ENCODE measurements at places on chromosomes 3 and 15. TPM values are rescaled to one million over a fixed set of nuclear protein-coding genes. Genes with fewer than 3 reads are reported as not detected.

The ADCY5 gene
- 29.8 TPM for total RNA-seq

The TMCO5A gene
- total RNA-seq = not detected

The ADAMTSL3 gene
- 17.1 TPM for total RNA-seq

The NKIRAS1 gene
- 45.7 TPM for total RNA-seq

The C3orf22 gene
- not detected for total RNA-seq

The TTC23 gene
- total RNA-seq = 5.3 TPM

The DRD3 gene
- 0.82 TPM for total RNA-seq

The CHRM5 gene
- 0.41 TPM for total RNA-seq

The NCK1 gene
- 38.3 TPM for total RNA-seq

The SCN11A gene
- under 0.01 TPM for total RNA-seq

The ULK3 gene
- 30.6 TPM for total RNA-seq

- no peak for DNase-seq
Observed at GRCh38 chr3:136755192-136755591, 3.0 kb upstream of the STAG1 start.

GRCh38 chr15:85361323-85361722, 19.1 kb upstream of the AKAP13 start:
- no peak for DNase-seq

GRCh38 chr3:29605845-29606244, 325.0 kb downstream of the RBMS3 start:
- DNase-seq = no peak

DNA sequence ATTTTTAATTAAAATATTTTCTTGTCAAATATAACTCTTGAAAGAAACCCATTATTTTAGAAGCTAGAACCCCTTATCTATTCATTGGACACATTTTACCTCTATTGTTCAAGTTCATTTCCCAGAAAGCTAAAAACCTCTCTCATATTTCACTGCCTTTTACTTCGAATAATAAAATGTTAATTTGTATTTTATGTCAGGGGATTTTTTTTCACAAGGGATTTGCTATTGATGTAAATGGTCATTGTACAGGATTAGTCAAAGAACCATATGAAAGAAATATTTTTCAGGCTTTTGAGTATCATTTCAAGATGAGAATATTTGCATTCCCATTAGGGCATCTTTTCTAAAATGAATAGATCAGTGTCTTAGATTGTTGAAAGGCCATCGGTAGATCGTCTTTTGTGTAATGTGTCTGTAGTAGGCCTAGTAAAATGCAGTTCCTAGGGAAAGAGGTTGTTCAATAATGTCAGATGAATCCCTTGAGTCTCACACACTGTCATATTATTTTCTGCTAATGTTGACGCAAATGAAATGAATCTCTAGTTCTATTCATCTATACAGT, 114.5 kb downstream of the ROBO1 start:
- DNase-seq = no peak

GRCh38 chr3:59422312-59422711, 372.5 kb upstream of the CFAP20DC start:
- DNase-seq = no peak

- no peak for DNase-seq
Observed at GRCh38 chr3:42159706-42160472, 68.7 kb downstream of the TRAK1 start.

- DNase-seq = no peak
Observed at GRCh38 chr3:187954516-187954872, 199.5 kb upstream of the LPP start.

DNA sequence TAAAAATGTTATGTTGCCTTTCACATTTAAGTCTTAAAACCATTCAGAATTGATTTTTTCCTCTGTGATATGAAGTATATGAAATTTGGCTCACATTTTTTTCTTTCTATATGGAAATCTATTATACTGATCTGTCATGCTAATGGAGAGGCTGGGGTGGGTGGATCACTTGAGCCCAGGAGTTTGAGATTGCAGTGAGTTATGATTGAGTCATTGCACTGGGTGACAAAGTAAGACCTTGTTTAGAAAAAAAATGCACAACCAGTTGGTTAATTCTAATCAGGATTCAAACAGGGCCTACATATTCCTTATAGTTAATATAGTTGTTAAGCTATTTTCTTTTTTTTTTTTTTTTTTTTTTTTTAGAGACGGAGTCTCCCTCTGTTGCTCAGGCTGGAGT, 230.5 kb downstream of the MFSD1 start:
- no peak for DNase-seq

DNA sequence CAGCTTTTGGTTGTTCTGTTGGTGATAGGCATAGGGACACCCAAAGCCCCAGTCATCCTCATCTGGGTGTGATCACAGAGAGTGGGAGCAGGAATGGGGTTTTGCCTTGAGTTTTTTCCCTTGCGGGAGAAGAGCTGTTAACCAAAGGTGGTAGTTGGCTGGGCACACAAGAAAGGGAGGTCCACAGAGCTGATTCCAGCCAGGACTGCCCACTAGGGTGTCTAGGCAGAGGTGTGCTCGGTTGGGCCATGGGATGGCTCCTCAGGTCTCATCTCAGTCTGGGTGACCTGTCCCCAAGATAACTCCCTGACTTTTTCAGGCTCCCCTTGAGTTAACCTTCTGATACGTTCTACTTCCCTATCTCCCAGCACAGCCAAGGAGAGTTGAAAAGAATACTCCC, 134.8 kb downstream of the PDE8A start:
- no peak for DNase-seq

GRCh38 chr15:83559310-83559966, 94.5 kb upstream of the ADAMTSL3 start:
- DNase-seq = peak; percentile 24

DNA sequence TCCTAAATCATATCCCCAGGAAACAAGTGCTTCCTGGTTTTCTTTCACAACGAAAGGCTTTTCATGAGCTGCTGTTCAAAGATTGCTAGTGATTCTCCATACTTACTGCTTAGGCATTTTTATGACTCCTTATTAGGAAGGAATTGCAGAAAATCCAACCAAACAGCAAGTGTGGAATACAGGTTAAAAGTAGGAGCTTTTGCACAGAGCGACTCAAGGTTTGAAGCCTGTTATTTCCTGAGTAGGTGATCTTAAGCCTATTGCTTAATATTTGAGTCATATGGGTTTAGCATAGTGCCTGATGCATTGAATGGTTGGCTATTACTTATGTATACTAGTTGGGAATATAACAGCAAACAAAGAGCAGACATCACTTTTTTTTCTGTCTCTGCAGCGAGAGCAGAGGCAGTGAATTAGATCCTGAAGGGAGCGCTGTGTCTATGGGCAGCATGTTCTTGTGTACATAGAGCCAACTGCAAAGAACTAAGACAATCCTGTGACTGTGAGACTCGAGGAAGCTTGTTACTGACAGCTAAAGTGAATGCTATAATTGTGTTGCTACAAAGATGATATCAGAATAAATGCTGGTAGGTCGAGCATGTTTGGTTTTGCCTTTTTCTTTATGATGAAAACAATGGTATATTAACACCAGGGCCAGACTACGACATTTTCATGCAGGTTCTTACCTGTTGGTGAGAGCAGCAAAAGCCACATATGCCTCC, 6.3 kb downstream of the TM4SF1 start:
- no peak for DNase-seq

GRCh38 chr3:108453565-108453964, 56.8 kb downstream of the MYH15 start:
- no peak for DNase-seq

DNA sequence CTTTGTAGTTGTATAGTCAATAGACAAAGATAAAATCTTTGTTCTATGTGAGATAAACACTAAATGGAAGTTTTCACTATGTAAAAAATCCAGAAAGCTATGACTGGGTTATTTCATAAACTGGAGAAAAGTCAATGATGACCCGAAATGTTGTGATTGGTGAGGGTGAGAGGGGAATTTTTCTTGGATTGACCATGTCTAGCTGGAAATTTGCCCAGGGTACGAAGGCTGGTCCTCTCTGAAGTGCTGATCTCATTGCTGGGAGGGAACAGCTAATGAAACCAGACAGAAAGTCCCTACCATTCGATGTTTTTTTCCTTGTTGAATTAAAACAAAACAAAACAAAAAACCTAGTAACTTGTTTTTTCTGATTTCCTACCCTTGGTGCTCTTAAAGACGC, 14.3 kb downstream of the TPRG1 start:
- no peak for DNase-seq

DNA sequence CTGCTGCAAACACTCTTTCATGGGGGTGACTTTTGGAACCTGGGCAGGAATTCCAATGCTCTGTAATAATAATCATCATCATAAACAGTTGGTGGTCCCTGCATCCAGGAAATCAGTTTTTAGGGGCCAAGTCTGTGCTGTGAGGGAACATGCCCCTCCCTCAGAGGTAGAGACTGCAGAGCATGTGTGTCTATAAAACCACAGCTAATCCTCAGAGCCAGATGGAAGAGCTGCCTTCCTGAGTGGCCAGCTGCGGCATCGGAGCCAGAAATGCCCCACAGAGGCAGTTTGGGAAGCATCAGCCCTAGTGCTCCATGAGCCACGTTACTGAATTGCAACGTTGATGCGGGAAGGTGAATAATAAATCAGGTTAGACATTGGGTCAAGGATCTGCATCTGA, 12.9 kb upstream of the TPM1 start:
- DNase-seq = no peak

- DNase-seq = no peak
Observed at GRCh38 chr3:94374439-94375161, 311.7 kb downstream of the NSUN3 start.

GRCh38 chr15:31295658-31296057, 31.0 kb upstream of the KLF13 start:
- DNase-seq = no peak

DNA sequence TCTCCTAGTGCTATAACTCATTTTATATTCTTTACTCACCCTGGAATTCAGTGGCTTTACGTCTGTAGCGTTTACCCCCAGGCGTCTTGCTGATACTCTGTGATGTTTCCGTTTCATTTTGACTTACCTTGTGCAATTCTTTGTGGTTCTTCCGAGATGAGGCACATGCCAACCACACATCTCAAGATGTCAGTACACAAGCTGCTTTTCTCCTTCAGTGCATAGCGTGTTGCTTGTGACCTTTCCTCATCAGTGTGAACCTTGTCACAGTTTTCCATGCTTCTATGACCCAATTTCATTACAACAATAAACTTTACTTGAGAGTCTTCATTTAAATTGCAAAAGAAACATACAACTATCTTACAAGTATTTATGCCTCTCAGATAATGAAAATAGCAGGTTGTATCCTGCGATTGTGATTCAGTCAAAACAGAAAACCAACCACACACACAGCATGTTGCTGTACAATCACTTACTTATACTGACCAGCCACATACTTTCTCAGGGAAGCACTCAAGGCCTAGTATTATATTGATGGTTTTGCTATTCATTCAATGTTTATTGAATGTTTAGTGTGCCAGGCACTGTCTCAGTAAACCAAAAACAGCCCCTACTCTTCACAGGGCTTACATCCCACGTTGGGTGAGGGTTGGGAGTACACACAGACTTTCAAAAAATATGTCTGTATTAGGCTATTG, 4.6 kb upstream of the TBL1XR1 start:
- DNase-seq = no peak

- no peak for DNase-seq
Observed at GRCh38 chr15:65095011-65095746, 18.6 kb downstream of the KBTBD13 start.

DNA sequence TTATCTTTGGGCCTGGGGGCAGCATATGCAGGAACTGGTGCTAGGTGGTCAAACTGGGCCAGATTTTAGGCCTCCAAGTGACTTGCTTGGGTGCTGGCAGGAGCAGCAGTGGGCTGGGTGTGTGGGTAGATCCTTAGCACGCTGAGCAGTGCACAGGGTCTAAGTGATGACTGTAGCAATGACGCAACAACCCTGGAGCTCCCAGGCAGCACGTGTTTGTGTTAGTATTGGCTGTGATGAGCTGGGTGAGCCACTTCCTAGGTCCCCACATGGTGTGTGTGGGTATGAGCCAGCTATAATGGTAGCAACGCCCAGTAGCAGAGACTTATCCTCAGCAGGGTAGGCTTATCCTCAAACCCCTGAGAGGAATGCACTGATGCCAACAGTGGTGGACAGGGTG, 570.6 kb upstream of the ROBO1 start:
- DNase-seq = no peak

- no peak for DNase-seq
Observed at GRCh38 chr3:164233951-164234350, 844.3 kb downstream of the SI start.
